ENCODE measurements at places on chromosomes 7 and 10.

GRCh38 chr10:100565206-100565985, 29.7 kb downstream of the HIF1AN start:
- no peak for DNase-seq

GRCh38 chr10:29245476-29245875, 43.4 kb upstream of the LYZL1 start:
- DNase-seq: no peak

GRCh38 chr10:50853557-50853956, 31.9 kb downstream of the A1CF start:
- DNase-seq: no peak

GRCh38 chr10:69714572-69714971, 84.5 kb downstream of the FAM241B start:
- no peak for DNase-seq

DNA sequence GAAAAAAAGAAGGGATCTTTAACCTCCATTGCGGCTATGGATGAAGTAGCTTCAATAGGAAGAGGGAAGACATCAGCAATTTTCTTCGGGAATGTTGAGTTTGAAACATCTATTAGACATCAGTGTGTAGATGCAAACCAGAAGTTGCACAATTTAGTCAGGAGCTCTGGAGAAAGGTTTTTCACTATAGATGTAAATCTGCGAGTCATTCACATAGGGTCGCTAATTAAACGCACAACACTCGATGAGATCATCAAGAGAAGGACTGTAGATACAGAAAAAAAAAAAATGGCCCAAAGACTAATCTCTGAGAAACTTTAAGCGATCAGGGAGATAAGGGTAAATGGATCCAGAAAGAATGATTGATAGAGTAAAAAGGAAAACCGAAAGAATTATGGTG, 61.7 kb upstream of the TES start:
- no peak for DNase-seq

DNA sequence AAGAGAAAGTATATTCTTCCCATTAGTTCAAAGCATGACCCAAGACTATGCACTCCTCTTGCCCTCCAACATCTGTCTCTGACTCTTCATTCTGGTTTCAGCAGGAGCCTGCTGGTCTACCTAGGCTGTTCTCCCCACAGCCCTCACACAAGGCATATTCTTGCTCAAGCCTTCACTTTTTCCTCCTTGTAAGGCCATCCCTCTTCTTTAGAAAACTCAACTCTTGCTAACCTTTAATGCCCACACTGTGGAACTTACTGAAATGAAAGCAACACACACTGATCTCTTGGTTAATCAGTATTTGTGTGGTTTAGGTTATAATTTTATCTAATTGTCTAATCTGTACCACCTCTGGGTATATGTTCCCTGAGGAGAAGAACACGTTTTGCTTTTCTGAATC, 75.8 kb downstream of the PRKCQ start:
- no peak for DNase-seq

GRCh38 chr10:69831231-69831855, 29.6 kb downstream of the COL13A1 start:
- no peak for DNase-seq

DNA sequence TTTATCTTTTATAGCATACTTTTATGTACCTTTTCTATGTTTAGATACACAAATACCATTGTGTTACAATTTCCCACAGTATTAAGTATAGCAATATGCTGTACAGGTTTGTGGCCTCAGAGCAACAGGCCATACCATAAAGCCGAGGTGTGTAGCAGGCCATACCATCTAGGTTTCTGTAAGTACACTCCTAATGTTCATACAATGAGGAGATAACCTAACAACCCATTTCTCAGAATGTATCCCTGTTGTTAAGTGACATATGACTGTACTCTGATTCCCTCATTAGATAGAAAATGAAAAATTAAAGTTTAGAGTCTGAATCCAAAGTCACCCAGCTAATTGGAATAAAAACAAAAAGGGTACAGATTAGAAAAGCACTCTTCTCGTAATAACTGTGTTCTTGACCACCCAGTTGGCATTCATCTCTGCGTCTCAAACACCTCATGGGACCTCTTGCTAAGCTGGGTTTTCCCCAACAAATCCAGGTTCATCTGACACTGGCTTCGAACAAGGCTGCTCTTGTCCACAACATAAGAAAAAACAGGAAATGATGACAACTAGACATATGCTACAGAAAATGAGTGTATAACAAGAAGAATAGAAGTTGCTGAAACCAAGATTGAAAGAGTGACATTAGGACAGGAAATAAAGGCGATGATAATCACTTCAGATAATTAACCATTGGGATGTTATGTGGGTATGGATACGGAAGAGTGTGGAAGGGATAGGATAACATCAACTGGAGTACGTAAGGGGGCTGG, 1.4 kb downstream of the NDUFB8 start:
- DNase-seq: no peak

Measured in stimulated activated CD4-positive, alpha-beta T cell treated with anti-CD3 and anti-CD28 coated beads, Interleukin-1b, Interleukin-23, amount 100 ng/mL, for 1 hour (primary cell).